SK-N-SH (cell line): ENCODE measurements at places on chromosomes 4 and X.

GRCh38 chr4:7155590-7156071 lies 36.7 kb upstream of the SORCS2 start:
- DNase-seq, result no peak
- peaks cover 30% of the 10 kb centered on the region for H3K27me3 ChIP-seq
- no peak overlapping the region for H3K27ac ChIP-seq
- no peaks in the 10 kb centered on the region for H3K36me3 ChIP-seq
- no peak overlapping the region for H3K4me3 ChIP-seq

GRCh38 chrX:38006291-38006690 lies at the start of gene SYTL5:
Gene SYTL5, plus strand, starts transcription at chrX:38006553. Its CDS starts 27,337 bp downstream, at chrX:38033890.
- no peaks in the 10 kb centered on the region for H3K4me1 ChIP-seq
- DNase-seq, result no peak
- no peak within 1 kb of the TSS for H3K4me3 ChIP-seq
- H3K27me3 ChIP-seq, result no peaks in the 10 kb centered on the region

GRCh38 chr4:76781698-76782595 lies 116.0 kb downstream of the SOWAHB start:
- H3K27me3 ChIP-seq, result no peaks in the 10 kb centered on the region
- peak overlapping the region; percentile 81 for H3K27ac ChIP-seq
- H3K4me3 ChIP-seq, result peak overlapping the region; percentile 9
- no peak for DNase-seq
- H3K4me1 ChIP-seq, result no peaks in the 10 kb centered on the region

DNA sequence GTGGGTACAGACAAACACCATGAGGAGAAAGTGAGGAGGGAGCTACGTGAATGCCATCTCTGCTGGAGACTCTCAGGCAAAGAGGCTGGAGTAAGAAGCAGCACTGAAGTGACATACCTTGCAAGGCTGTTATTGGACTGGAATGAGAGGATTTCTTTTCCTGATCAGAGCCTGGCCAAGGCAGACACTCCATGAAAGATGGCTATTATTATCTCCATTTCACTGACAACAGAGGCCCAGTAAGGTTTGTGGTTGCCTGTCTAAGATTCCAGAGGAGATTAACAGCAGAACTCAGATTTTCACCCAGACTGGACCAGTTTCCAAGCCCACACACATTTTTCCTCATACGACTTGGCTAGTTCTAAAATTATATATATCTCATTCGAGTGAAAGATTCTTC lies 162.0 kb upstream of the EOLA2 start:
- peak overlapping the region; percentile 55; the same call in 1 of the 2 replicates for H3K27ac ChIP-seq
- no peaks in the 10 kb centered on the region for H3K27me3 ChIP-seq
